ENCODE measurements at places on chromosomes 2 and 18.

DNA sequence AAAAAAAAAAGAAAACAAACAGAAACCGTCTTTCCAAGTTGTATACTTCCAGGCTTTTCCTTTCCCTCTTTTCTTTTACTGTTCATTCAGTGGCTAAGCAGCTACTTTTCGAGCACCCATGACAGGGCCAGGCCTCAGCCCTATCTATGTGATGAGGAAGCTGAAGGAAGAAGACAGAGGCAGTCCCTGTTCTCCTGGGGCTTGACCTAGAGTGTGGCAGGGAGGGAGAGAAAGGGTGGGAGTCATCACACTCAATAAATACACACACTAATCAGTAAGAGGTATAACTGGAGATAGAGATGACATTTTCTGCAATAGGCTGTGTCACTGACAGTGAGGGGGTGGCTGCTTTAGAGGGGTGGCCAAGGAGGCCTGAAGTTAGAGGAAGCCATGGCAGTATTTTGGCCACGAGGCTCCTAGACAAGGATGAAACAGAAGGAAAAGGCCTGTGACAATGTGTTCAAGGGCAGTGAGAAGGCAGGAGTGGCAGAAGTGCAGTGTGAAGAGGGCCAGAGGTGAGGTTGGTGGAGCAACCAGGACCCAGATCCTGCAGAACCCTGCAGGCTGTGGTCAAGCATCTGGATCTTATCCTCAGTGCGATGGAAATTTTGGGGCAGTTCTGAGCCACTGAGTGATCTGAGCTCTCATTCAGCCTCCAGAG lies 131.8 kb upstream of the TTC39C start:
- DNase-seq = no peak

- DNase-seq = no peak
These were observed 251.9 kb downstream of the GRB14 start for GRCh38 chr2:164369366-164369765.

GRCh38 chr2:95005726-95006125 lies 19.8 kb upstream of the MAL start:
- DNase-seq = no peak

- no peak for DNase-seq
These were observed 12.3 kb downstream of the KCTD1 start for GRCh38 chr18:26536032-26536431.

DNA sequence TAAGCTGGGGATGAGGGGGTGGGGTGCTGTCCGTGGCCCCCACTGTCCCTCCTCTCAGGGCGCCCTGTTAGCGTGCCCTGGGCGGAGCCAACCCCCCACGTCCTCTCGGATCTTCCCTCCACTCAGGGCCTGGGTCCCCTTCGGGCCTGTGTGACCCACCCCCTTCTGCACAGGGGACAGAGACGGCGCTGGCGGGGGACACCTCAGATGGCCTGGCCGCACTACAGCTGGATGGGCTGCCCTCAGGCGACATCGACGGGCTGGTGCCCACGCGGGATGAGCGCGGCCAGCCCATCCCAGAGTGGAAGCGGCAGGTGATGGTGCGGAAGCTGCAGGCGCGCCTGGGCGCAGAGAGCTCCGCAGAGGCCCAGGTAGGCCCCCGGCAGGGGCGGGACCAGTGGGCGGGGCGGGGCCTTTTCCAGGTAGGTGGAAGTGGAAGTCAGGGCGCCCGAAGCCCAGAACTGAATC lies 9.9 kb upstream of the KLHL30 start:
- peak; percentile 90 for DNase-seq

GRCh38 chr2:239354132-239354790 lies 46.6 kb downstream of the HDAC4 start:
- DNase-seq = no peak

DNA sequence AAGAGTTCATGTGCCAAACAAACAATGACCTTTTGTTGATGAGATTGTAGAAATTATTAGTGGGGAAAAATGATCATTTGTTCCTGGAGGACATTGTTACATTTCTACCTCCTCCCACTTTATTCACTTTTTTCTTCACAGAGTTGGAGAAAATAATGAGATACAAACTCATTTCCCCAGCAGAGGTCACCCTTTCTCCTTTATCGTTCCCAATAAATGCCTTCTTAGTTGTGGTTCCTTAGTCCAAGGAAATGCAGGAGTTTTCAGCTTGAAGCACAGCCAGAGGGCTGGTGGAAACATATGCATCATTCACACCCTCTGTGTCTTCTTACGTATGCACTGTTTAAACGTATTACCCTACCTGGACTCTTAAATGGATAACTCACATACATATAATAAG lies 108.8 kb downstream of the SLC4A3 start:
- DNase-seq = no peak

- no peak for DNase-seq
These were observed 21.3 kb downstream of the OTOF start for GRCh38 chr2:26456440-26457250.

DNA sequence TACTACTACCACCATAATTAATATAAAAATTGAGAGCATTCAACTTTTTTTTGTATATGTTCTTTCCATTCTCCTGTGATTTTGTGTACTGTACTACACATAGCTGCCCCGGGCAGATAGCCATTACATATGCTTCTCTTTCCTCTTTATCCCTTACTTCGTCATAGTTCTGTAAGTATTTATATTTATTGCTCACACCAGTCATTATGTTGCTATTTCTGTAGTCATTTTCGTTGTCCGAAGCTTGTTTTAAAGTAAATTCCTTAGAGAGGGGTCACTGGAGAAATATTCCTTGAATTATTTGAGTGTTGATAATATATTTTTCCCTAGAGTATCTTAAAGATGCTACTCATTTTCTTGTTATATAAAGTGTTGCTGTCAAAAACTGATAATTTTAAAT lies 144.0 kb downstream of the CLIP4 start:
- no peak for DNase-seq

GRCh38 chr2:184875911-184876310 lies 277.6 kb downstream of the ZNF804A start:
- no peak for DNase-seq

- no peak for DNase-seq
These were observed 756.5 kb upstream of the LRRTM1 start for GRCh38 chr2:81061016-81061415.

DNA sequence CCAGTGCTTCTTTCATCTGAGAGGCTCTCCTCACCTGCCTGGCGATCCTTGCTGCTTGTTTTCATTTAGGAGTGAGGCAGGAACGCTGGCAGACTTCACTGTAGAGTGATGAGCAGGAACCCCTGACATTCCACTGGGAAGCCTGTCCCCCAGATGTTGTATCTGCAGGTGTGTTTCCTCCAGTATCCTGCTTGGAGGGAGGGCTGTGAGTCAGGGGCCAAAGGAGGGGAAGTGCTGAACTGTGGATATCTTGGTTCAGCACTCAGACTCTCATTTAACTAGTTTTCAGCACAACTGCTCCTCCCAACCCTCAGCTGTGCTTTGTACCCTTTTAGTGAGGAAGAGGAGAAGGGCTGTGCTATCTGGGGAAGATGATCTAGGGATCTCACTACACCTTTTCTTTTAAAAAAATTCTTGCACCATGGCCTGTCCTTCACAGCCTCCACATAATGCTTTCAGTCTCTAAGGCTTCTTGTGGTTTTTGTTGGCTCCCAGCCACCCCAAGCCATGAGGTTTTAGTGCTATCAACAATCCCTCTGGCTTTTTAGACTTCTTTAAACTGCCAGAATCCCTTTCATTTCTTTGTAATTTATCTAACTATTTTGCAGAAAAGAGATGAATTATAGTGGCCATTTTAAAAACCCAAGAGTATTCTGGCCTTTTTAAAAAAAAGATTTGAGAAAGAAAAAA lies 11.2 kb downstream of the ANKAR start:
- peak; percentile 48 for DNase-seq

DNA sequence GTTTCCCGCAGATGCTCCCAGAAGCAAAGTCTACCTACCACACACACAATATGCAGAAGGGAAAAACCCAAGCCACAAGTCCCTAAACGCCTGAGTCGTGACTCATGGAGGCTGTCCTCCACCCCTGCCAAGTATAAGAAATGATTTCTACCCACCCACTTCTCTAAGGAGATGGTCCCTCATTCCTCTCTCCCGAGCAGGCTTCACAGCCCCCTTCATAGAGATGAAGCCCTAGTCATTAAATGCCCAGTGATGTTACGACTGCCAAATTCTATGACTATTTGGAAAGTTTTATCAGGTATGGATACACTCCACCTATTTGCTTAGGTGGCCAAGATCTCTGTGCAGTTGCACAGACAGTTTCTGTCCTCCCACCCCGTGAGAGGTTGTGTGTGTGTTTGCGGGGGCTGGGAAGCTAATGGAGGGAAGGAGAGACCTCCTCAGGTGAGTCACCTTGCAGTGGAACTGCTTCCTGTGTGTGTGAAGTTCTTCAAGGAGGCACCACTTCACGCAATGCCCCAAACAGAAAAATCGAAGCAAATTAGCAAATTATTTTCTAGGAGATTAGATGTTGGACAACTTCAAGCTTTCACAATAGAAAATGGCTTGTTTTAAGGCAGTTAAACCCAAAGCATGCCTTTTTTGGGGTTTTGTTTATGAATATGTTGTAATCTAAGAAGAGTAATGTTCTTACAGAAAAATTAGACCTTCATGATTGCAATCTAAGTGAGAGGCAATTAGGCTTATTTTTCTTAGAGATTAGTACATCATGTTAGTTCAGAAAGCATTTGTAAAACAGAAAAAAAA lies 175.2 kb downstream of the TGIF1 start:
- DNase-seq = no peak

Measured in H1 (cell line).